ENCODE measurements at places on chromosomes 2 and 18. TPM values are rescaled to one million over a fixed set of nuclear protein-coding genes. Genes with fewer than 3 reads are reported as not detected.

The NYAP2 gene
- total RNA-seq: under 0.01 TPM

The RNPEPL1 gene
- total RNA-seq: 14.7 TPM

- peak; percentile 62 for DNase-seq
Observed at GRCh38 chr2:201235860-201236811, 24.2 kb upstream of the CASP8 start.

GRCh38 chr2:39504790-39505335, 67.8 kb upstream of the MAP4K3 start:
- no peak for DNase-seq

The RFX8 gene
- 7.6 TPM for total RNA-seq

GRCh38 chr2:79835911-79836310, 323.1 kb downstream of the CTNNA2 start:
- DNase-seq: no peak

DNA sequence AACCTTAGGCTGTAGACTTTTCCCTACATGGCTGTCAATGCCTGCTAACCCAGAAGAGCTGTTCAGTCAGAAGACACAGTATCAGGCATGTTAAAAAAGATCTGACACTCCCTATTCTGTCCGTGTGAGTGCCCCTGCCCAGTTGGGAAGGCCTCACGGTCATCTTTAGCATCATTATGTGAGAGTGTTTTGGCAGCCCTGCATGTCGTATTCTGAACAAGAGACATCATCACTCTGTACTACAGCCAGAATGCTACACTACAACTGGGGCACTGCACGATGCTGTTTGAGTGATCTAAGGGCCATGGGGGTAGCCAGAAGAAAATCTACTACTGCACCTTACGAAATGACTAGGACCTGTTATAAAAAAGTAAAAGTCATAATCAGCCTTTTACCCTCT, 67.2 kb downstream of the GREB1L start:
- no peak for DNase-seq

DNA sequence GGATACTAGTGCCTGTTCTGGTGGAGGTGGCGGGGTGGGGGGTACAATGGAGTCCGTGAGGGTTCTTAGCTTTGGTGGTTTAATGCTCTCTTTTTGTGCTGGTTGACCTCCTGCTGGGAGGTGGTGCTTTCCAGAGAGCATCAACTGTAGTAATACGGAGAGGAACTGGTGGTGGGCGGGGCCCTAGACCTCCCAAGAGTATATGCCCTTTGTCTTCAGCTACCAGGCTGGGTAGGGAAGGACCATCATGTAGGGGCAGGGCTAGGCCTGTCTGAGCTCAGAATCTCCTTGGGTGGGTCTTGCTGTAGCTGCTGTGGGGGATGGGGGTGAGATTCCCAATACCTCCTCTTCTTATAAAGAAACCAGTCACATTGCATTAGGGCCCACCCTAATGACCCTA, 27.1 kb downstream of the CAMKMT start:
- no peak for DNase-seq

DNA sequence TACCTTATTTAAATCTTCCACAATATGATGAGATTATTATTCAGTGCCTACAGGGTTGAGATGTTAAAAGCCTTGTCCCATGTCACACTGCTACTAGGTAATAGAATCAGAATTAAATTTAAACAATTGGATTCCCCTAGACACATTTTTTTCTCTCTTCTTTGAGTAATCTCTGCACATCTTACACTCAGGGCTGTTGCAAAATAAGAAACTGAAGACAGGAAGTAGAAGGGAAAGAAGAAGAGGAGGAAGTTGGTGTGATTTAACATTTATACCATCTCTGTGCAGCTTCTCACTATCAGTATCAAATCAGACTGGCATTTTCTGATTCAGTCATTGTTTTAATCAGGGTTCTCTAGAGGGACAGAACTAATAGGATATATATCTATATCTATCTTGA, 677.6 kb downstream of the IRS1 start:
- no peak for DNase-seq

DNA sequence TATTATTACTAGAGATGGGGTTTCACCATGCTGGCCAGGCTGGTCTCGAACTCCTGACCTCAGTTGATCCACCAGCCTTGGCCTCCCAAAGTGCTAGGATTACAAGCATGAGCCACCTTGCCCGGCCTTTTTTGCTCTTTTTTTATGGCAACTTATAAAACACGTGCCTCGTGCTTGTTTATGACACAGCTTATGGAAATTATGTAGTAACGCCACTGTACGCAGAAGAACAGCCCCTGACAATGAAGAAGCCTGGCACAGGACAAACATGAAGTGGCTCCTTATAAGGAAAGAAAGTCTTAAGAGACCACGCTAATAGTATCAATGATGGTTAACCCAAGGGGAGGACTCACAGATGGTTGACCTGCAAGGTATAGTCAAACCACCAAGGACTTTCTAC, 37.2 kb upstream of the RAPH1 start:
- DNase-seq: no peak

- DNase-seq: no peak
Observed at GRCh38 chr2:144698156-144698555, 178.2 kb upstream of the ZEB2 start.

The CCBE1 gene
- total RNA-seq: 53.0 TPM

DNA sequence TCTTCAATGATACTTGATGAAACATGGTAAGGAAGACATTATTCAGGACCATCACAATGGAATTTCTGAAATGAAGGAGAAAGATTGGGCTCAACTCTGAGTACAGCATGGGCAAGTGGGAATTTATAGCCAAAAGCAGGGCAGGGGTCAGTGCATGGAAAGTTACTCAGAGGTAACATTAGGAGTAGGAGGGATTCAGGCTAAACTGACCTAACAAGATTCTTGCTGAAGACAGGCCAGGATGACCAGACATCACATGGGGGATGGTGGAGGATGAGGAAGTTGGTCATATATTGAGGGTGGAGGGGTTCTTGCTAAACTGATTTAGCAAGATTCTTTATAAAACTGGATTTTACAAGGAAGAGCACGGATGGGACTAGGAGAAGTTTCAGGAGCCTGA, 489.8 kb downstream of the ADCYAP1 start:
- no peak for DNase-seq

DNA sequence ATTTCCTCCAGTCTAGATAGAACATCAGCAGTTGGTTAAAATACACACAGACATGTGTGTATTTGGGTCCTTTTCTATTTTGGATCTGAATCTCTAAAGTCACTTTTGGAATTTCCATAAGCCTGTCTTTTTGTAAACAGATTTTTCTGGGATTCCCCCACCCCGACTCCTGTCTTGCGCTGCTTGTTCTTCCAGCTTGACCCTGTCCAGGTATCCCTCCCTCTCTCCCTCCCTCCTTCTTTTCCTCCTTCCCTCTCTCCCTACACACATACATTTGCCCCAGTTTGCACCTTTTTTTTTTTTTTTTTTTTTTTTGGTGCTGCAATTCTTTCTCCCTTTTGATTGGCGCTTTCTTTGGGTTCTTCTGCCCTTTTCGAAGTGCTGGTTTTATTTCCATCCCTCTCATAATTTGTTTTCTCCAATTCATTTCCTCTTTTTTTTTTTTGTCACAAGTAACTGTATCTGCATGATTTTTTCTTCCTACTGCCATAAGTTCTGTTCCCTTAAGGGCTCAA, 114.8 kb upstream of the SERTAD2 start:
- DNase-seq: no peak

The CPO gene
- not detected for total RNA-seq

GRCh38 chr2:145807554-145807953, 1287.6 kb upstream of the ZEB2 start:
- DNase-seq: no peak

DNA sequence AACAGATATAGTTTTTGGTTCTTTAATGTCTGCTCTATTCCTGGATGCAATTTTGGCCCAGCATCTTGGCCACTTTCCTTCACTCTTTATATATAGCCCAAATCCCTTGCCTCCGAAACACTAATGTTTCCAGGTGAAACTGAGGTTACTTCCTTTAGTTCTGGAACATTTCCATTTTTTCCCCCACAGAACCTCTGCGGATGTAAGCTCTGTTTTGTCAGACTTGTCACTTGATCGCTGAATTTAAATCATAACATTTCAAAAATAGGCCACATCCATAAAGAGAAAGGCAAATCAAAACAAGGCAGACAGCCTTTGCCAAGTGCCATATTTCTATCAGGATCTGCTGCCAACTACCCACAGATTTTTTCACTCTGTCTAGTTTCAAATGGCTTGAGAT, 115.1 kb downstream of the ANKRD44 start:
- DNase-seq: no peak

GRCh38 chr2:108974674-108975073, 14.3 kb downstream of the EDAR start:
- no peak for DNase-seq

DNA sequence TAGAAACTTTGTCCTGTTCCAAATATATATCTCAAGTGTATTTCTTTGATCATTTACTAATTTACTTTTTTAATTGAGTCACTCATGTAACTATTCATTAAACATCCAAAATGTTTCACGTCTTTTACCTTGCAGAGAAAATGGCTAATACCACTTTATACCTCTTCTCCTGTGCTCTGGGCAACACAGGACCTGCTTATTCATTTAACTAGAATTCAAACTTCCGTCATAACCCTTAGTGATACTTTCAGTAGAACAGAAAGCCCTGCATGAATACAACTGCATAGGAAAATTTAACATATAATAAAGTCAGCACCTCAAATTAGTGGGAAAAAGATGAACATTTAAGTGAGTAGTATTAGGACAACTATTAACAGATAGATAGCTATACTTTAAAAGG, 205.2 kb downstream of the MREG start:
- no peak for DNase-seq

DNA sequence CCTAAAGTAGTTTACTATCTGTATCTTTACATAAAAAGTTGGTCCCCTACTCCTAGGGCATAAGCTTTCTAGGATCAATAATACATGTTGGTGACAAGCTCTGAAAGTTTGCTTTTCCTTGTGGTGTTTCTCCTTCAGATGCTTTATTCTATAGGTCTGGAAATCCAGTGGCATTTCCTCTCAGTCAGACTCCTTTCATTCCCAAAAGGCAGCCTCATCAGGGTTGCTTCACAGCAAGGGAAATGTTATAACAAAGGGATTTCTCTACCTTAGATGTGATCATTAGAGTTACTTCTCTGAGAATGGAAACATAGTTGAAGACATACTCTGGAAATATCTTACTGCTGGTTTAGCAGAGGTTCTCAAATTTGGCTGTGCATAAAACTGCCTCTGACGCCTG, 1072.4 kb upstream of the ZEB2 start:
- DNase-seq: no peak

GRCh38 chr2:33709951-33710350, 110.9 kb upstream of the FAM98A start:
- DNase-seq: no peak

GRCh38 chr2:203802342-203803052, 65.1 kb upstream of the CTLA4 start:
- peak; percentile 58 for DNase-seq

DNA sequence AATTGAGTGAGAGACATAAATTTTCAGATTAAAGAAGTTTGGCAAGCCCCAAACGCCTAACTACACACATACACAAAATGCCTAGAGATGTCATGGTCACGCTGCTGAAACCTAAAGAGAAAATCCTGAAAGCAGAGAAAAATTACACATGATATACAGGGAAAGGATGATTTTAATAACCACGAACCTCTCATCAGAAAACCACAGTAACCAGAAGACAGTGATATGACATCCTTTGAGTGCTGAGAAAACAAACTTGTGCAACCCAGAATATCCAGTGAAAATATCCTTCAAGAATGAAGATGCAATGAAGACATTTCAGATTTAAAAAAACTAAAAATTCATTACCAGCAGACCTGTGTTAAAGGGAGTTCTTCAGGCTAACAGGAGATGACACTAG, 122.4 kb upstream of the LMAN1 start:
- no peak for DNase-seq

- no peak for DNase-seq
Observed at GRCh38 chr2:2788076-2788475, 457.0 kb upstream of the MYT1L start.

GRCh38 chr2:171383134-171383533, 50.7 kb downstream of the METTL8 start:
- no peak for DNase-seq

The SLC5A7 gene
- total RNA-seq: not detected

DNA sequence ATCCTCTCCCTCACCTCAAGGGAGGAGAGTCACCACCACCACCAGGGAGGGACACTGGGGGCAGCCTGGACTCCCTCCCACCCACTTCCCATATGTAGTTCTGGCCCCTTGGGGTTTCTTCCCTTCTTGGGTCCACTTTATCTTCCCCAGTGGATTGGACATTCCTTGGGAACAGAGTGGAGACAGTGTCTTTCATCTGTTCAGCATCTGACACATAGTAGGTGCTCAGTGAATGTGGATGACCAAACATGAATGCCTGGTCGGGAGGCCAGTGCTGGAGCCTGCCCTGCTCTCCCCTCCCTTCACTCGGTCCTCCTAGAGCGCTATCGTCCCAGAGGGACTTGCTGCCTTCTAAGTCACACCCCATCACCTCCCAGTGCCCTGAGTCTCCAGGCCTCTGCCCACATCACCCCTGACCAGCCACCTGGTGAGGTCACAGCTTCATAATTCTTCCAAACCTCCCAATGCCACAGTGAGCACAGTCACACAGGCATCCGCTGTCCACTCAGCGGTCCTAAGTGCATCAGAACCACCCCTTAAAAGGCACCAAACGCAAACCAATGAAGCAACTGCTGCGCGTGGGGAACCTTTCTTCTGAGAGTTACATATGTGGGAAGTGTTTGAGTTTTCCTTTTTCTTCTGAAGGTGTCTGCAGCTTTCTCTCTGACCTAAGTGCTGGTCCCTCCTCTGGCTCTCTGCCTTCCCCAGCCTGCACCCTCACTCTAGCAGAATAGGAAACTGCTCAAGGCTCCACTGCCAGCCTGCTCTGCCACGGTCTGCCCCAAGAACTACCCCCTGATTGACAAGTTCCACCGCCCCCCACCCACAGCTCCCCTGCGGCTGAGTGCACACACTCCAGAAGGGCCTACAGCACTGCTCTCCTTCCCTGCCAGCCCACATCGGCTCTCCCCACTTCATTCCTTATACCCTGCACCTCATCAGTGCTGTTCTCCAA, 7.2 kb upstream of the SFXN5 start:
- no peak for DNase-seq

DNA sequence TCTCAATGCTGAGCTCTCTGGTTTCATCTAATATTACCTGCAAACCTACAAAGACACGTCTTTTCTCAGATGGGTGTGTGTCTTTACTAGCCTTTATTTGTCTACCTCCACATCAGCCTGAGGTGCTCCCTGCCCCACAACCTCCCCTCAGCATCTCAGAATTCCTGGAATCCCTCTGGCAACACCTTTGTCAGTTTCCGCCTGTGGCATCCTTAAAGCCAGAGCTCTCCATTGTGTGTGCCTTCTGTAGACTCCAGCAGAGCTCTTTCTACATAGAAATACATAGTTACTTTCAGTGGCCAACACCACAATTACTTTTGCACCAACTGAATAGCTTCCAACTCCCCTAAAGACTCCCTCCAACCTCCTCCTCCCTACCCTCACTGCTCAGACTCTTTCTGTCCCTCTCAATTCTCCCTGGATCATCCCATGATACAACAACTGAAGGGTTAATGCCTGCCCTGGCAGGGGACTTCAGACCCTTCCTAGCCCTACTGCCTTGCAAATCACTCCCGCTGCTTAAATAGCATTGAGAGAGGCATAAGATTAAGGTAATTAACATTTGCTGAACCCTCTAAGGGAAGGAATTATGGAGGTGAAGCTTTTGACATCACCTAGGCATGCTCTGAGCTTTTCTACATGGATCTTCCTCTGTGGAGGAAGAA, 39.6 kb upstream of the RMDN2 start:
- no peak for DNase-seq

GRCh38 chr2:190180313-190181122, 118.0 kb upstream of the MSTN start:
- peak; percentile 89 for DNase-seq

The CYRIA gene
- 1.8 TPM for total RNA-seq

The KCNJ3 gene
- not detected for total RNA-seq

The EGR4 gene
- total RNA-seq: not detected
